Glutamatergic neuron (in vitro differentiated cells): ENCODE measurements at places on chromosomes 7 and 10. TPM values are rescaled to one million over a fixed set of nuclear protein-coding genes. Genes with fewer than 3 reads are reported as not detected.
A peak's percentile ranks its signal among the peaks of the same experiment; 100 is the strongest.

The RBP3 gene
- not detected for total RNA-seq

DNA sequence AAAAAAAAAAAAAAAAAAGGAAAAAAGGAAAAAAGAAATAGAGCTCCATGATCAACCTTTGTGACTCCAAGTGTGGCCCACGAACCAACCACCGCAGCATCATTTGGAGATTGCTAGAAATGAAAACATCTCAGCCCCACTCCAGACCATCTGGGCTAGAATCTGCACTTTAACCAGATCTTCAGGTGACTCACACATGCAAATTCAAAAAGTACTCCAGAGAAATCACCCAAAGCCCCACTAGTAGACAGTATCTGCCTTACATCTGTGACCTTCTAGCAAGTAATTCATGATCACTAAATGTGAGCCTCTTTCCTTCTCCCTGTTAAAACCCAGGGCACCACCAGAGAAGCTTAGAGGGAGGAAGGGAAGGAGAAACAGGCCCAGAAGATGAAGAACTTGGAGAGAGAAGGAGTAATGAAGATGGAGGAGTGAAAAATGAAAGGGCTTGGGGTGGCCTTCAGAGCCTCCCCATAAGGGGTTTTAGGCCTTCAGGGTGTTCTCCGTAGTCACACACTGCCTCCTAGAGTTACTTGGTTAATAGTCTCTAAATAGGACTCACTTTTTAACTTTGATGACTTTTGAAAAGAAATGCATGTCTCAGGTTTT lies 94.0 kb downstream of the SLC37A3 start:
- H3K36me3 ChIP-seq, result no peaks in the 10 kb centered on the region
- peaks cover 5% of the 10 kb centered on the region for H3K4me1 ChIP-seq
- no peak overlapping the region for H3K4me3 ChIP-seq
- H3K27ac ChIP-seq, result no peak overlapping the region
- DNase-seq, result no peak

- no peaks in the 10 kb centered on the region for H3K27me3 ChIP-seq
- H3K4me3 ChIP-seq, result no peak overlapping the region
- DNase-seq, result no peak
- H3K27ac ChIP-seq, result no peak overlapping the region
These were observed 36.2 kb downstream of the PITRM1 start for GRCh38 chr10:3136336-3136735.

GRCh38 chr7:142280263-142280662 lies 22.4 kb upstream of the PRSS58 start:
- H3K4me1 ChIP-seq, result no peaks in the 10 kb centered on the region
- no peak overlapping the region for H3K27ac ChIP-seq
- H3K36me3 ChIP-seq, result peaks cover 8% of the 10 kb centered on the region
- H3K27me3 ChIP-seq, result no peaks in the 10 kb centered on the region
- no peak overlapping the region for H3K4me3 ChIP-seq

The TPK1 gene
- total RNA-seq, result 2.6 TPM

The MYO1G gene
- total RNA-seq, result 0.54 TPM

DNA sequence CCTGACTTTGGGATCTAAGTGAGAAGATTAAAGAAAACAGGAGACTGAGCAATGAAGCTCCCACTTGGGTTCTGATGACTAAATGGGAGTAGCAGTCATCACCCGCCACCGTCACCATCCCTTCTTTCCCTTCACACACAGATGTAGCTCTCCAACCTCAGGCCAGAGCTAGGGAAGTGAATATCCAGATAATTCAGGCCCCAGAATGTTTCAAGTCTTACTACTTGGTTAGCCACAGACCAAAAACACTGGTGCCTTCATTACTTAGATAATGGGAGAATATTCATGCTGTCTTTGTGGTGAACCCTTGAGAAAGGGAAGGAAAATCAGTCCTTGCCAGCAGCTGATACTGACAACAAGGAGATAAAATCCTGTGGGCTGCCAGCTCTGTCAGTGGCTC lies 100.7 kb downstream of the OSBPL3 start:
- DNase-seq, result no peak
- no peaks in the 10 kb centered on the region for H3K36me3 ChIP-seq
- H3K27me3 ChIP-seq, result peaks cover 5% of the 10 kb centered on the region
- H3K27ac ChIP-seq, result no peak overlapping the region

- peaks cover 2% of the 10 kb centered on the region for H3K27me3 ChIP-seq
- no peaks in the 10 kb centered on the region for H3K36me3 ChIP-seq
- no peak overlapping the region for H3K27ac ChIP-seq
- DNase-seq, result no peak
- no peaks in the 10 kb centered on the region for H3K4me1 ChIP-seq
These were observed 365.6 kb upstream of the MGMT start for GRCh38 chr10:129101232-129101980.

DNA sequence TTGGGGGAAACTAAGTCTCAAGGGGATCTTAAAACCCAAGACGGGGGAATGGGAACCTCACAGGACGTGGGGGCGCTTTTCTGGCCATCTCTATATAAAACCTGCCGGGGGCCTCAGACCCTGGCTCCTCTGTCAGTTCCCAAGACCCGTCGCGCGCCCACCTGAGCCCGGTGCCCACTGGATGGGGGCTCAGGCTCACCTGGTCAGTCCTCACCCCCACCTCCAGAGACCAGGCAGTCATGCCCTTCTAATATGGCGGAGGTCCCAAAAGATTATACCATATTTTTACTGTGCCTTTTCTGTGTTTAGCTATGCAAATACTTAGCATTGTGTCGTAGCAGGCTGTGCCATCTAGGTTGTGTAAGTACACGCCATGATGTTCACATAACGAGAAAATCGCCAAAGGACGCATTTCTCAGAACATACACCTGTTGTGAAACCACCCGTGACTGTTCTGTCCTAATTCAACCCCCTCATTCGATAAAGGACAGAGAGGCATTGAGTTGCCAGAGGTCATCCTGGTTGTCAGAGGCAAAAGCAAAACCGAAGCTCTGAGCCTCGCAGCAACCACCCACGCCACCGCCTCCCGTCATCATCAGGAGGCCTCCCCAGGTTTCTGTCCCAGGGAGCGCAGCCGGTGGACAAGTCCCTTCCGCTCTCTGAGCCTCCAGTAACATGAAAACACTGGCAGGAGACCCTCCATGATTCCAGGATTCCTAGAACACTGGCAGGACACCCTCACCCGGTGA lies 28.9 kb downstream of the OAT start:
- peaks cover 11% of the 10 kb centered on the region for H3K36me3 ChIP-seq
- peaks cover 2% of the 10 kb centered on the region for H3K27me3 ChIP-seq
- no peaks in the 10 kb centered on the region for H3K4me1 ChIP-seq
- no peak overlapping the region for H3K4me3 ChIP-seq
- no peak overlapping the region for H3K27ac ChIP-seq

The TMEM270 gene
- total RNA-seq, result not detected

DNA sequence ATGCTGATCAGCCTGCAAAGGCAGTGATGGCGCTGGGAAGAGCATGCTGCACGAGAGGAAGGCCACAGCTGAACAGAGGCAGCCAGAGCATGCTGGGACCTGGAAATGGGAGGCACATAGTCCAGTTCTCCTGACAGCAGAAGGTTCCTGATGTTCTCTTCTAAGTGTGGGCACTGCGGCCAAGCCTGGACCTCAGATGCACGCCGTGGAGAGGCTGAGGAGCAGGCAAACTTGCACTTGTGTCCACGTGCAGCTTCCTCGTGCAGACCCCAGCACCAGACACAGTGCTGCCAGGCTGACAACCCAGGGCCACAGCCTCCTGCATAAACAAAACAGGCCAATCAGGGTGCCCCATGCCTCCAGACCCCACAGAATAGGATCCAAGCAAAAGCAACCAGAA lies 93.5 kb upstream of the LANCL2 start:
- DNase-seq, result no peak
- no peak overlapping the region for H3K4me3 ChIP-seq
- H3K27me3 ChIP-seq, result peaks cover 4% of the 10 kb centered on the region
- H3K27ac ChIP-seq, result no peak overlapping the region
- peaks cover 4% of the 10 kb centered on the region for H3K4me1 ChIP-seq

GRCh38 chr7:109111086-109111485 lies 541.4 kb downstream of the DNAJB9 start:
- DNase-seq, result no peak
- H3K36me3 ChIP-seq, result no peaks in the 10 kb centered on the region
- no peaks in the 10 kb centered on the region for H3K27me3 ChIP-seq

The CLCN1 gene
- total RNA-seq, result 0.56 TPM

DNA sequence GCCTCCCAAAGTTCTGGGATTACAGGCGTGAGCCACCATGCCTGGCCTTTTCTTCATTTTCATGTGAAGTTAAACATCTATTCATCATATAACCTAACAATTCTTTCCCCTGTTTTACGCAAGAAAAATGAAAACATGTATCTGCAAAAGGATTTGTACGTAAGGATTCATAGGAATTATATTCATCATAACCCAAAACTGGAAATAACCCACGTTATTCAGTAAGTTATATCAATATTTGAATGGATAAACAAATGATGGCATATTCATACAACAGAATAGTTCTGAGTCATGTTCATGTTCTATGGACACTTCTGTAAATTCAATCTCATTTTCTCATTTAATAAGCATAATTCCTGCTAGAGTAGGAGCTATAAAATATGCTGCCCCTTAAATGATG lies 35.2 kb upstream of the CAV2 start:
- H3K4me3 ChIP-seq, result no peak overlapping the region
- DNase-seq, result no peak
- peaks cover 2% of the 10 kb centered on the region for H3K4me1 ChIP-seq
- H3K36me3 ChIP-seq, result no peaks in the 10 kb centered on the region
- H3K27ac ChIP-seq, result no peak overlapping the region
- H3K27me3 ChIP-seq, result peaks cover 1% of the 10 kb centered on the region

The HHEX gene
- not detected for total RNA-seq

The C7orf57 gene
- total RNA-seq, result not detected

DNA sequence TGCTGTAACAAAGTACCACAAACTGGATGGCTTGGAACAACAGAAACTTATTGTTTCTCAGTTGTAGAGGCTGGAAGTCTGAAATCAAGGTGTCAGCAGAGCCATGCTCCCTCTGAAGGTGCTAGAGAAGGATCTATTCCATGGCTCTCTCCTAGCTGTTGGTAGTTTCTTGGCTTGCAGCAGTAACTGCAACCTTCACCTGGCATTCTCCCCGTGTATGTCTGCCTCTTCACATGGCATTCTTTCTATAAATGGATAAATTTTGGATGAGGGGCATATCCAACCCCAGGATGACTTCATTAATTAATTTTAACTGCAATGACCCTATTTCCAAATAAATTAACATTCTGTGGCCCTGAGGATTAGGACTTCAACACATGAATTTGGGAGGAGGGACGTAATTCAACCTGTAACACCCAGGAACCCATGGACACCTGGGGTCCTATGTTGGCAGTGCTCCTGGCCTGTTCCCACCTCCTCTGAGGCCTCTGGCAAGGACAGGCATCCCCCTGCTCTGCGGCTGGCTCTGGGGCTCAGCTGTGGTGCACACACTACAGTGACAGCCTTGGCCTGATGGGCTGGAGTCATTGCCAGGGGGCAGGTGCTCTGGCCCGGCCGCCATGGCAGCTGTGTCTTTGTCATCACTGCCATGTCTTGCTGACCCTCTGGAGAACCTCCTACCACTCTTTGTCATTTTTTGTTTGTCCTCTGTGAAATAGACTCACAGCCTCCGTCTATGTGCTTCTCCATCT lies 30.8 kb downstream of the LSMEM1 start:
- H3K4me3 ChIP-seq, result no peak overlapping the region
- H3K4me1 ChIP-seq, result peaks cover 12% of the 10 kb centered on the region
- no peak overlapping the region for H3K27ac ChIP-seq
- no peaks in the 10 kb centered on the region for H3K27me3 ChIP-seq
- peak; percentile 45 for DNase-seq
- H3K36me3 ChIP-seq, result no peaks in the 10 kb centered on the region

GRCh38 chr7:143408252-143408685 lies 387 bp downstream of the EPHA1 start:
- H3K27ac ChIP-seq, result no peak overlapping the region
- H3K36me3 ChIP-seq, result no peaks in the 10 kb centered on the region
- H3K27me3 ChIP-seq, result peaks cover 16% of the 10 kb centered on the region

The ZNF853 gene
- total RNA-seq, result 5.5 TPM

The ACTA2 gene
- 4.3 TPM for total RNA-seq

GRCh38 chr10:102408728-102409603 lies 9.6 kb downstream of the PSD start:
- H3K27me3 ChIP-seq, result peaks cover 21% of the 10 kb centered on the region
- peak overlapping the region; percentile 96 for H3K27ac ChIP-seq
- H3K4me3 ChIP-seq, result peak overlapping the region; percentile 92
- H3K4me1 ChIP-seq, result peaks cover 42% of the 10 kb centered on the region
- DNase-seq, result peak; percentile 71
- no peaks in the 10 kb centered on the region for H3K36me3 ChIP-seq

- peaks cover 22% of the 10 kb centered on the region for H3K4me1 ChIP-seq
- H3K36me3 ChIP-seq, result peaks cover 6% of the 10 kb centered on the region
- no peak overlapping the region for H3K4me3 ChIP-seq
- H3K27me3 ChIP-seq, result no peaks in the 10 kb centered on the region
- no peak overlapping the region for H3K27ac ChIP-seq
These were observed 233.0 kb downstream of the TRIL start for GRCh38 chr7:28725045-28725642.

DNA sequence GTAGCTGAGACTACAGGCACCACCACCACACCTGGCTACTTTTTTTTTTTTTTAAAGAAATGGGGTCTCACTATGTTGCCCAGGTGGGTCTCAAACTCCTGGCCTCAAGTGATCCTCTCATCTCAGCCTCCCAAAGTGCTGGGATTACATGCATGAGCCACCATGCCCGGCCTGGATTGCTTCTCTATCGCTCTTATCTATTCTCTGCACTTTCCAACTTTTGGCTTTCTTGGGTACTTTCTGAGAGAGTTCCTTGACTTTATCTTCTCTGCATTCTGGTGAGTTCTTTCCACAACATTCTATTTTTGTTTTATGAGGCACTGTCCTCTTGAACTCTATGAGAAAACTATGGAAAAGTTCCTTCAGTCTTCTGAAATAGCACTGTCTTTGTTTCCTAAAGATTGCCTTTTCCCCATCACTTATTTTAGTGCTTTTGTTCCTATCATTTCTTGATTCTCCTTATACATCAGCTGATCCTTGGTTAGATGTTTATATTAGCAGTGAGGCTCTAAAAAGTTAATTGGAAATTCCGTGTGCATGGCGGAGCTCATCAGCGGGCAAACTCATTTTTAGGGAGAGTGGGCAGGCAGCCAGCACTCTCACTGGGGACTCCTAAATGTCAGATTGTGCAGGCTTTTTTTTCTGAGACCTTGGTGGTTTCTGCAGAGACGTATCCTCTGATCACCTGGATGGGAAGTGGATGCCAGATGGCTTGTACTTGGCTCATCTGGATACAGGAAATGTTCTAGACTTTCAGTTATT lies 43.9 kb downstream of the HIP1 start:
- no peak overlapping the region for H3K27ac ChIP-seq
- DNase-seq, result no peak
- no peaks in the 10 kb centered on the region for H3K27me3 ChIP-seq
- H3K4me1 ChIP-seq, result no peaks in the 10 kb centered on the region
- no peaks in the 10 kb centered on the region for H3K36me3 ChIP-seq

GRCh38 chr10:115022733-115023132 lies 70.4 kb upstream of the ATRNL1 start:
- no peaks in the 10 kb centered on the region for H3K27me3 ChIP-seq
- DNase-seq, result no peak
- peaks cover 24% of the 10 kb centered on the region for H3K4me1 ChIP-seq
- H3K27ac ChIP-seq, result peak overlapping the region; percentile 7
- no peak overlapping the region for H3K4me3 ChIP-seq
- no peaks in the 10 kb centered on the region for H3K36me3 ChIP-seq

- peaks cover 1% of the 10 kb centered on the region for H3K27me3 ChIP-seq
- peaks cover 5% of the 10 kb centered on the region for H3K4me1 ChIP-seq
- no peak overlapping the region for H3K4me3 ChIP-seq
- H3K27ac ChIP-seq, result no peak overlapping the region
These were observed 244.7 kb upstream of the GPR26 start for GRCh38 chr10:123421461-123421860.

The LDB1 gene
- 310 TPM for total RNA-seq
